ENCODE measurements at places on chromosomes 12 and 14.
A peak's percentile ranks its signal among the peaks of the same experiment; 100 is the strongest.

- DNase-seq: no peak
Measured at GRCh38 chr12:89877136-89877535, 168.5 kb upstream of the ATP2B1 start.

DNA sequence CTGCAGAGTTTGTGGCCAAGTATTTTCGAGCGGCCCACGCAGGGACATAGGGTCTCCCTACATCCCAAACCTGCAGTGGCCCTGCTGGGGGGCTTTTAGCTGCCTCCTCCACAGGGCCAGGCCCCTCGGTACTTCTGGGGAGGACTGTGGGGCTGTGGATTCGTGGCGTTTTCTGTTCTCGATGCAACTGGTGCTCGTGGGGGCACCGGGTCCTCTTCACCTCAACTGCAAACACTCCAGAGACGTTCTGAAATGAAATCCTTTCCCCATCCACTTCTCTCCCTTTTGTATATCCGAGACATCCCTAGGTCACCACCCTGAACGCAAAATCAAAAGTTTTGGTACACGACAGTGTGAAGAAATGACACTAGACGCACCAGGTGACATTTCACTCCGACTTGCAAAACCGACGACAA lies 2.3 kb downstream of the RFX4 start:
- DNase-seq: no peak

- peak; percentile 52 for DNase-seq
Measured at GRCh38 chr12:79402606-79403005, 288.2 kb downstream of the PAWR start.

DNA sequence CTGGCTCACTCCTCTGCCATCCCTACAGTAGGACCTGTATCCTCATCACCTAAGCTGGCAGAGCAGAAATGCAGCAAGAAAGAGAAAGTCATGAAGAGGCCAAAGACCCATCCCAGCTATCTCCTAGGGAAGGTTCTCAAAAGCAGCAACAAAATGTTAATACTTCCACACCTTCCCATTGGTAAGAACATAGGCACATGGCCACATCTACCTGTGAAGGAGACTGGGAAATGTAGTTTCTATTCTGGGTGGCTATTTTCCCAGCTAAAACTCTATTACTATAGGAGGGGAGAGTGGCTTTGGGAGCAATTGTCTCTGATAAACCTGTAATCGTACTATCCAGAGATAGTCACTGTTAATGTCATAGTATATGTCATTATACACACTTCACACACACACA lies 13.7 kb upstream of the EIF2B2 start:
- DNase-seq: no peak

GRCh38 chr12:12510141-12510540 lies 52.5 kb downstream of the DUSP16 start:
- peak; percentile 94 for DNase-seq

GRCh38 chr12:110182281-110182680 lies 58.1 kb downstream of the IFT81 start:
- no peak for DNase-seq

GRCh38 chr14:74955229-74956026 lies at the start of gene PGF:
Gene PGF (minus strand): TSS chr14:74955597. CDS start chr14:74955242, 355 bp downstream.
- peak; percentile 67 for DNase-seq

- peak; percentile 54 for DNase-seq
Measured at GRCh38 chr12:111753144-111753881, 13.4 kb upstream of the ALDH2 start.

DNA sequence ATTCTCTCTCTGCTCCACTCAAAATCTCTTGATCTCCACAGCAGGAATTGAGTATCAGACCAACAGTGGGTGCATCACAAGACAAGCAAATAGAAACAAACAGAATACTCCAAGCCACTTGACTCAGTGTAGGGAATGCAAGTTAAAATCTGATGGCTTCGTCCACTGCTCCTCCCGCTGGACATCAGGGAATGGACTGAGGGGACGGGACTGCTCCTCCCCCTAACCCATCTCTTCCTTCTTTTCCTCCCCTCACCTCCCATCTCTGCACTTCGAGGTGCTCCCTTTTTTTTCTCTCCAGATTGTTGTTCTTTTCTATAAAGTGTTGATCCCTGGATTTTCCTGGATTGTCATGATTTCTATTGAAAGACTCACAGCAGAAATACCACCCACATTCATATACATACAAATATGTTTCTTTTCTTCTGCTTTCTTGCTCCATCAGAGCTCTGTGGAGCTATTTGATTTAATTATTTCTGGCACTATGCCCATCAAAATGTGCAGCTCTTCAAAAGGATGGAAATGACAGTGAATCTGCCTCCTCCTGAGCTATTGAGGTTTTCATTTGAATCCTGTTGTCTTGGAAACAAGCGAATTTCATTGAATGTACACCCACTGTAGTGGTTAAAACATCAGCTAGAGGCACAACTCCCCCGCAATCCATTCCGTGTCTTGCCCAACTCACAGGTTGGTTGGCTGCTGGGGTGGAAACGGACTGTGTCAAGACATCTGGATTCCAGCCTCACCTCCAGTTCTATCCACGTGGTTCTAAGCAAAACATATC lies 199.7 kb downstream of the SPTSSA start:
- DNase-seq: no peak

- DNase-seq: no peak
Measured at GRCh38 chr12:124365726-124366430, 71.0 kb downstream of the RFLNA start.

DNA sequence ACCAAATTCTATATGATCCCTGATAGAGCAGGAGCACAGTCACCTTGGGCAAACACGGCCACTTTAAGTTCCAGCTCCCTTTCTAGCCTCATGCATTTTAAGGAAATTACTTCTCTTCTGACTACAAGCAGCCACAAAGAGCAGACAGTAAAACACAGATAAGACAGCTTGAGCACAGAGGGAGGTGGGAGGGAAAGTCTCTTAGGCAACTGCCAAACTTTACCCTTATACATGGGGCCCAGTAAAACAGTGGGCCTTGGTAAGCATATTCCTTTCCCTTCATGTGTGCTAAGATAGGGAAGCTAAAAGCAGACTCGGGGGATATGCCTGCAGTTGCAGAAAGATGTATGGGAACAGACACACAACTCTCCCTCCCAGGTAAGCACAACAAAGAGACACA lies 235.9 kb downstream of the CPNE8 start:
- no peak for DNase-seq

DNA sequence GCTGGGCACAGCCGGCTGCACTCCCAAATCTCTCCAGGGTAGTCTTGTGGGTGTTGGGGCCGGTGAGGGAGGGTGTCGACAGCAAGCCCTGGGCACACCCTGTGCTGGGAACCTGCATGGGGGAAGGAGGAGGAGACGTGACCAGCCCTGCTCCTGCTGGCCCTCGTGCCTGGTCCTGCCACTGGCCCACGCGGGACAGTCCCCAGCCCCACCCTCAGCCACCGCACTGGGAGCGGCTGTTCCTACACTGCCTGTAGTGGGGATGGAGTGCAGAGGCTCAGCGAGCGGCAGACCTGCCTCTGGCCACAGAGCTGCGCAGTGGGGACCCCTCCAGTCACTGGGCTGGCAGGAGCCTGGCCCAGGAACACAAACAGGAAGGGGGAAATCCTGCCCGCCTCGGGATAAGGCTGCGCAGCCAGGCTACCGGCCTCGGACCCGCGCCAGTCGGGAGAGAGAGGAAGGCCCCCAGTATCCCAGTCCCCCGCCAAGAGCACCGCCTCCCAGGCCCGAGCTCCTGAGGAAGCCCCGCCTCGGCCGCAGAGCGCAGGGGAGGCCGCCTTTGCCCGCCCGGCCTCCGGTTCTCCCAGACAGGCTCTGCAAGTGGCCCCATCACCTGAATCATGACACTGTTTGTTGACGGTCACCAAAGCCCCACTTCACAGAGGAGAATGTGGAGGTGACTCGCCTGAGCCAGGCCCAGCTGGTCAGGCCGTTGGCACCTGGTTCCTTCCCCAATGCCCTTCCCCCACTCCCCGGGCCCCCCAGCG lies 10.6 kb downstream of the AHNAK2 start:
- DNase-seq: peak; percentile 64

DNA sequence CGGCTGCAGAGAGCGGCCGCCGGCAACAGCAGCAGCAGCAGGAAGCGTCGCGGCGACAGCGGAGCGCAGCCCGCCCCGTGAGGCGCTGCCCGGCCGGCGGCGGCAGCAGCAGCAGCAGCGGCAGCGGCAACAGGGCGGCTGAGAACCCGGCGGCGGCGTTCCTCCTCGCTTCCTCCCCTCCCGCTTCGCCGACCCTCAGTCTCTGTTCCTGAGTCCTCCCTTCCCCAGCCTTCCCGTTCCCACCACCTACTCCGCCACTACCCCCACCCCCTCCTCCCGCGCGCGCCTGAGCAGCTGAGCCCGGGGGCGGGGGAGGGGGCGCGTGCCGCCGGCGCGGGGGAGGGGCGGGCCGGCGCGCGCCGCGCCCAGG lies 310 bp downstream of the BICDL1 start:
- peak; percentile 48 for DNase-seq

DNA sequence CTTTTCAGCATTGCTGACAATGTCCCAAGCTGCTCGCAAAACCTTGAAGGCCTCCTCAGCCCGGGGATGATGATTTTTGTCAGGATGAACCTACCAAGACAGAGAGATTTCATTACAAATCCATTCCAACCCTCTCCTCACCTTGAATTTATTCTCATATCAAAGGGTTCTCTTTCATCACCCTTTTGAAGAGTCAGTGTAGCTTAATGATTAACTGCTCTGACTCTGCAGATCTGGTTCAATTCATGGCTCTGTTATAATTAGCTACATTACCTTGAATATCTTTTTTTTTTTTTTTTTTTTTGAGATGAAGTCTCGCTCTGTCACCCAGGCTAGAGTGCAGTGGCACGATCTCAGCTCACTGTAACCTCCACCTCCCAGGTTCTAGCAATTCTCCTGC lies 5.6 kb downstream of the ORMDL2 start:
- no peak for DNase-seq

GRCh38 chr14:71201840-71202239 lies 294.6 kb downstream of the PCNX1 start:
- DNase-seq: no peak

GRCh38 chr14:94001501-94002396 lies 4.6 kb downstream of the CCDC197 start:
- peak; percentile 83 for DNase-seq

GRCh38 chr12:121893961-121894460 lies 5.4 kb downstream of the PSMD9 start:
- peak; percentile 80 for DNase-seq

- DNase-seq: peak; percentile 17
Measured at GRCh38 chr12:88314706-88315105, 172.6 kb downstream of the TMTC3 start.

DNA sequence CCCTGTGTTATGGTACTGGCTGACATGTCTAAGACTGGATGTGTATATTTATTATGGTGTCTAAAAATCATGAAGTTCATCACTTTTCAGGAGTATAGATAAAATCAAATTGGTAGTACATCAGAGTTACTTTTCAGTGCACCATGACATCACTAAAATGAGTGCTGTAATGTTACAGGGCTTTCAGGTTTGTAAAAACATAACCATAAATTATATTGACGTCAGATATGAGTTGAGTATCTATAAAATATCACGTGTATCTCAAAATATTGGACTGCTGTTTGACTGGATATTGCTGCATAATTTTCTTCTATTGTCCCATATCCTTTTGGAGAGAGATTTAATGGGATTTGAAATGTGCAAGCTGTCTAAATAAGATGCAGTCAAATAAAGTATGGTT lies 22.0 kb downstream of the NAA30 start:
- no peak for DNase-seq

DNA sequence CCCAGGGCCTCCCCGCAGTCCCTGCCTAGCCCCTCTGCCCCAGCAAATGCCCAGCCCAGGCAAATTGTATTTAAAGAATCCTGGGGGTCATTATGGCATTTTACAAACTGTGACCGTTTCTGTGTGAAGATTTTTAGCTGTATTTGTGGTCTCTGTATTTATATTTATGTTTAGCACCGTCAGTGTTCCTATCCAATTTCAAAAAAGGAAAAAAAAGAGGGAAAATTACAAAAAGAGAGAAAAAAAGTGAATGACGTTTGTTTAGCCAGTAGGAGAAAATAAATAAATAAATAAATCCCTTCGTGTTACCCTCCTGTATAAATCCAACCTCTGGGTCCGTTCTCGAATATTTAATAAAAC lies 2.2 kb downstream of the HOXC6 start:
- no peak for DNase-seq

GRCh38 chr14:33755358-33755757 lies 195.5 kb downstream of the EGLN3 start:
- DNase-seq: peak; percentile 84

- no peak for DNase-seq
Measured at GRCh38 chr14:76695263-76695920, 65.9 kb upstream of the VASH1 start.

DNA sequence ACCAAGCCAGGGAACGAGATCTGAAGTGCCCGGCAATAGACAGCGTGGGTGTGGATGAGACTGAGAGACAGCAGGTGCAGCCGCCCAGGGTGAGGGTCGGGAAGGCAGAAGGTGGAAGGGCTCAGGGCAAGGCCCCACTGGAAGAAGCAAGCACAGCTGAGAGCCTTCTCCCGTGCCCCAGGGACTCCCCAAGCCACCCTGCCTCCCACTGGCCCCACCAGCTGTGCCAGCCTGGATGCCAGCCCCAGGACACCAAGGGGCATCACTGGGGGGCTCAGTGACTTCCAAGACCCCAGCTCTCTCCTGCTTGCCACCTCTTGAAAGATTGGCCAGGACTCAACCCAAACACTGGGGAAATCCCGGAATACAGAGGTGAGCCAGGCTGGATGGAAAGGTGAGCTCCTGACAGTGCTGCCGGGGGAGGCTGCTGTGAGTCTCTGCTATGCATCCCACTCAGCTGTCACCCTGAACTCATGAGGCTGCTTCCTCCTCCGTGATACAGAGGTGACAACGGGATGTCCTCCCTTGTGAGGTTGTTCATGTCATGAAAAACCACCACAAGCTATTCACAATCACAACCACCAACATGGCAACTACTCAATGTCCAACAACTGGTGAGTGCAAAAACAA lies 13.8 kb downstream of the TESC start:
- DNase-seq: no peak

GRCh38 chr12:98939350-98939749 lies 294.3 kb downstream of the APAF1 start:
- peak; percentile 52 for DNase-seq

DNA sequence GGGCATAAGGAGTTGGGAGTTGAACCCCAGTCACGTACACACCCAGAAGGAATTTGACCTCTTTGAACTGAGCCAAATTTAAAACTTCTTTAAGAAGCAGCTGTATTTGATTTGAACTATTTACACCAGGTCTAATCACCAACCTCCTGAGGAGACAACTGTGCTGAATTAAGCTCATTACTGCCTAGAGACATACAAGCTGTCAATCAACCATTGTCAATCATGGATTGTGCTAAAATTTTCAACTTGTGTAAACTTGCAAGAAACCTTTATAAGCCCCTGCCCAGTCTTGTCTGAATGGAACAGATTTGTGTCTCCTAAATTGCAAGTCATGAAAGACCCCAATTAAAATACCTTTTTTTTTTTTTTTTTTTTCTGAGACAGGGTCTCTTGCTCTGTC lies 44.3 kb upstream of the RESF1 start:
- no peak for DNase-seq

Measured in ELR (cell line).